ENCODE measurements at places on chromosomes 5 and 9. TPM values are rescaled to one million over a fixed set of nuclear protein-coding genes. Genes with fewer than 3 reads are reported as not detected.
A peak's percentile ranks its signal among the peaks of the same experiment; 100 is the strongest.

ENTREP1 gene
- 12.5 TPM for total RNA-seq

YTHDC2 gene
- 31.4 TPM for total RNA-seq

PCDHB11 gene
- 2.2 TPM for total RNA-seq

TIMD4 gene
- total RNA-seq, result not detected

- H3K36me3 ChIP-seq, result no peaks in the 10 kb centered on the region
- H3K4me3 ChIP-seq, result no peak overlapping the region
- no peak overlapping the region for H3K27ac ChIP-seq
These were observed 26.4 kb downstream of the LURAP1L start for GRCh38 chr9:12801187-12801586.

DNA sequence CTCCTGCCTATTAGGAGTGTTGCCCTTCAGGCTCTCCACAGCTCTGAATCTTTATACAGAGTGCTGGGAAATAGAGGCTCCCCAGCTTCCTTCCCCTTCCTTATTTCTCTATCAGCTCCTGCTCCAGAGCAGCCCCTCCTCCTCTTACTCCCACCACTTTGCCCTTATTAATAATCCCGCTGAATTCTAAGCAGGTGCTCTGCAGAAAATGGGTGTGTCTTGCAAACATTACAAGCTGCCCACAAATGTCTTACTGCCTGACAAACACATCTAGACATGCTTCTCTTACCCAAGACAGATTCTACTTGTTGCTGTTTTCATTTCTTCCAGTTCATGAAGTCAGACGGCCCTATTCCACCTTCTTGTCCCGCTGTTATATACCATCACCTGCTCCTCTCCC, 6.4 kb downstream of the PHF24 start:
- H3K27ac ChIP-seq, result no peak overlapping the region
- H3K27me3 ChIP-seq, result no peaks in the 10 kb centered on the region
- no peaks in the 10 kb centered on the region for H3K4me1 ChIP-seq
- no peak for DNase-seq

- H3K4me3 ChIP-seq, result no peak overlapping the region
- no peaks in the 10 kb centered on the region for H3K4me1 ChIP-seq
- no peaks in the 10 kb centered on the region for H3K27me3 ChIP-seq
- H3K27ac ChIP-seq, result no peak overlapping the region
- no peak for DNase-seq
These were observed 46.3 kb upstream of the TDRD7 start for GRCh38 chr9:97365634-97366033.

PTGES2 gene
- 101 TPM for total RNA-seq

- H3K4me3 ChIP-seq, result no peak overlapping the region
- no peak for DNase-seq
- no peaks in the 10 kb centered on the region for H3K36me3 ChIP-seq
- H3K27me3 ChIP-seq, result no peaks in the 10 kb centered on the region
- no peak overlapping the region for H3K27ac ChIP-seq
These were observed 80.5 kb upstream of the HSPA9 start for GRCh38 chr5:138655530-138656190.

CDC20B gene
- total RNA-seq, result not detected

DNA sequence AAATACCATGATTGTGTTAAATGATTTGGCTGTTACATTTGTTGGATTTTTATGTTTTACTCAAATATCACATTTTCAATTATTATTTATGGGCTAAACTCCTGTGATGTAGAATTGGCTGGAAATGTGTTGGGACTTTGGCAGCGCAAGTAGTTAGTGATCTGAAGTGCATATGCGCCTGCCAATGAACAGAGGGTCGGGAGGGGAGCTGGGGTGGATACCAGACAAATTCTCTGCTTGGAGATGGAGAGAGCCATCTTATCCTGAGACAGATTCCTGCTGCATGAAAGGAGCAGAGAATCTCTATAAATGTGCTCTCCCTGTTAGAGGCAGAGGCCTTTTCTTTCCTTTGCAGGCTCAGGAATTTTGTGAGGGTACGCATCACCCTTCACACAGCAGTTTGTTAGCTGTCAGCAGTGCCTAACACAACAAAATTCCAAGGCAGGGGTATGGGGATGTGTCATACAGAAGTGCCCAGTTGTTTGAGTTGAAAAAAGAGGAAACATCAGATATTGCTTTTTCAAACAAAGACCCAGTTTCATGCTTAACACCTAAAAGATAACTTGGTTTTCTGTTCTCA, 489.1 kb downstream of the CSNK1G3 start:
- DNase-seq, result no peak
- no peaks in the 10 kb centered on the region for H3K36me3 ChIP-seq
- peaks cover 14% of the 10 kb centered on the region for H3K4me1 ChIP-seq
- no peak overlapping the region for H3K27ac ChIP-seq

DNA sequence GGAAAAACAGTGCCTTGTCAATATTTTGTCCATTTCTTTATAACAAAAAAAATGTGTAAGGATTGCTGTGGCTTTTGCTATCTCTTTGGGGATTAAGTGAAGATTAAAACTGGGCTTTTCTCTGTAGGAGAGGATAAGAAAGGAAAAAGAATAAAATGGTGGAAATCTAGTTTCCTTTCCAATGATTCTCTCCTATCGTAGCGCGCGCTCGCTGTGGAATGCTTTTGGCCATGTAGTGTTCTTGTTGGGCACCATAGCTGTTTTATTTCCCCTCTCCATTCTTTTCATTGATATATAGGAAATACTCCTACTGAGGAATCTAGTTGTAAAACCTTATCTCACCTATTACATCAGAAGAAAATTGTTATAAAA, 1.5 kb downstream of the STXBP1 start:
- no peaks in the 10 kb centered on the region for H3K27me3 ChIP-seq
- no peaks in the 10 kb centered on the region for H3K36me3 ChIP-seq
- peak overlapping the region; percentile 99 for H3K4me3 ChIP-seq
- peak overlapping the region; percentile 98 for H3K27ac ChIP-seq
- no peak for DNase-seq

DNA sequence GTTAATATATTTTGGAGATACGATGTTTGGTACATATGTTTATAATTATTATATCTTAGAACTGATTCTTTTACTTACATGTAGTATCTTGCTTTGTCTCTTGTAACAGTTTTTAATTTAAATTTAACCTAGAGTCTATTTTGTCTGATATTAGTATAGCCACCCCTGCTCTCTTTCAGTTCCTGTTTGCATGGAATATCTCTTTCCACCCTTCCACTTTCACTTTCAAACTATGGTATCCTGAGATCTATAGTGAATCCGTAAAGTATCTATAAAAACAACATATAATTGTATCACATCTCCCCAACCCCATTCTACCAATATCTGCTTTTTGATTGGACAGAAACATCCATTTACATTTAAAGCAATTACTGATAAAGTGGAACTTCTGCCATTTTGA, 7.2 kb downstream of the IRGM start:
- no peaks in the 10 kb centered on the region for H3K4me1 ChIP-seq
- H3K27ac ChIP-seq, result no peak overlapping the region
- DNase-seq, result no peak
- no peak overlapping the region for H3K4me3 ChIP-seq
- H3K27me3 ChIP-seq, result no peaks in the 10 kb centered on the region

OBP2B gene
- not detected for total RNA-seq

TRPM3 gene
- 0.25 TPM for total RNA-seq

- peak overlapping the region; percentile 48 for H3K27ac ChIP-seq
- no peak for DNase-seq
- no peak overlapping the region for H3K4me3 ChIP-seq
- H3K36me3 ChIP-seq, result no peaks in the 10 kb centered on the region
These were observed 144.9 kb downstream of the CDK5RAP2 start for GRCh38 chr9:120435091-120435490.

GRCh38 chr5:178121391-178122276, 8.3 kb downstream of the N4BP3 start:
- H3K4me3 ChIP-seq, result peak overlapping the region; percentile 24
- no peak for DNase-seq
- peaks cover 35% of the 10 kb centered on the region for H3K4me1 ChIP-seq
- H3K27me3 ChIP-seq, result no peaks in the 10 kb centered on the region
- no peak overlapping the region for H3K27ac ChIP-seq
- no peaks in the 10 kb centered on the region for H3K36me3 ChIP-seq

- H3K4me1 ChIP-seq, result no peaks in the 10 kb centered on the region
- H3K36me3 ChIP-seq, result no peaks in the 10 kb centered on the region
- H3K27ac ChIP-seq, result no peak overlapping the region
- no peak overlapping the region for H3K4me3 ChIP-seq
- H3K27me3 ChIP-seq, result no peaks in the 10 kb centered on the region
- DNase-seq, result no peak
These were observed 6.7 kb downstream of the SPZ1 start for GRCh38 chr5:80326468-80326867.

DNA sequence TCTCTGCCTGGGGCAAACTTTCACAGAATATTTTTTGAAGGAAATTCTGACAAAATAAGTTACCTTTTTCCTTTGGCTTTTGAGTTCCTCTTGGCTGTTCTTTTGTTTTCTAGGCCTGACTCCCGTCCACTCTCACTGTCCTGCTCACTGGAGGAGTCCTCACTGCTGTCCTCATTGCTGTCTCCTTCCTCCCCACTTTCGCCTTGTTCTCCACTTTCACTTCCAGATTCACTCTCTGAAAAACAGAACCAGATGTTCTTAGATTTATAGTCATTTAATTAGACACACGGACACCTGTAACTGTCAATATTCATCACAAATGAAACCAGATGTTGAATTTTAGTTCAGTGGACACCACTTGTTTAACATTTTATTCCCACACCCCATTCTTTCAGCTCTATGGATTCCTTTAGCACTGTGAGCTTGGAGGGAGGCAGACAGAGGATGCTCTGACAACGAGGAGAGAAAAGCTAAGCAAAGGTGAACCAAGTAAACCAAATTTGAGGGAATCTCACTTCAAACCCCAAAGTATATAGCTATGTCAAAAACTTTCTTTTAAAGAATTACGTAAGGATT, 180.7 kb downstream of the AP3B1 start:
- H3K4me3 ChIP-seq, result no peak overlapping the region
- H3K27me3 ChIP-seq, result no peaks in the 10 kb centered on the region
- H3K36me3 ChIP-seq, result no peaks in the 10 kb centered on the region
- no peak for DNase-seq
- no peaks in the 10 kb centered on the region for H3K4me1 ChIP-seq

UNC5A gene
- not detected for total RNA-seq

KIF4B gene
- not detected for total RNA-seq

- H3K36me3 ChIP-seq, result no peaks in the 10 kb centered on the region
- peak overlapping the region; percentile 83 for H3K4me3 ChIP-seq
- no peak for DNase-seq
- no peaks in the 10 kb centered on the region for H3K27me3 ChIP-seq
These were observed 556 bp downstream of the MTREX start for GRCh38 chr5:55308254-55308836.

- peaks cover 8% of the 10 kb centered on the region for H3K36me3 ChIP-seq
- no peak overlapping the region for H3K27ac ChIP-seq
- H3K4me3 ChIP-seq, result no peak overlapping the region
- H3K4me1 ChIP-seq, result no peaks in the 10 kb centered on the region
- no peaks in the 10 kb centered on the region for H3K27me3 ChIP-seq
- DNase-seq, result no peak
These were observed 10.9 kb downstream of the CNTRL start for GRCh38 chr9:121085661-121086060.

GRCh38 chr5:96601715-96602244, 60.4 kb upstream of the CAST start:
- no peaks in the 10 kb centered on the region for H3K4me1 ChIP-seq
- H3K27me3 ChIP-seq, result no peaks in the 10 kb centered on the region
- H3K4me3 ChIP-seq, result no peak overlapping the region
- H3K27ac ChIP-seq, result no peak overlapping the region
- DNase-seq, result no peak
- H3K36me3 ChIP-seq, result no peaks in the 10 kb centered on the region

SLC4A9 gene
- total RNA-seq, result 0.25 TPM

SLC6A18 gene
- not detected for total RNA-seq

- peaks cover 5% of the 10 kb centered on the region for H3K4me1 ChIP-seq
- no peak overlapping the region for H3K4me3 ChIP-seq
- H3K27ac ChIP-seq, result no peak overlapping the region
These were observed 31.3 kb downstream of the ISL1 start for GRCh38 chr5:51414516-51414915.

DNA sequence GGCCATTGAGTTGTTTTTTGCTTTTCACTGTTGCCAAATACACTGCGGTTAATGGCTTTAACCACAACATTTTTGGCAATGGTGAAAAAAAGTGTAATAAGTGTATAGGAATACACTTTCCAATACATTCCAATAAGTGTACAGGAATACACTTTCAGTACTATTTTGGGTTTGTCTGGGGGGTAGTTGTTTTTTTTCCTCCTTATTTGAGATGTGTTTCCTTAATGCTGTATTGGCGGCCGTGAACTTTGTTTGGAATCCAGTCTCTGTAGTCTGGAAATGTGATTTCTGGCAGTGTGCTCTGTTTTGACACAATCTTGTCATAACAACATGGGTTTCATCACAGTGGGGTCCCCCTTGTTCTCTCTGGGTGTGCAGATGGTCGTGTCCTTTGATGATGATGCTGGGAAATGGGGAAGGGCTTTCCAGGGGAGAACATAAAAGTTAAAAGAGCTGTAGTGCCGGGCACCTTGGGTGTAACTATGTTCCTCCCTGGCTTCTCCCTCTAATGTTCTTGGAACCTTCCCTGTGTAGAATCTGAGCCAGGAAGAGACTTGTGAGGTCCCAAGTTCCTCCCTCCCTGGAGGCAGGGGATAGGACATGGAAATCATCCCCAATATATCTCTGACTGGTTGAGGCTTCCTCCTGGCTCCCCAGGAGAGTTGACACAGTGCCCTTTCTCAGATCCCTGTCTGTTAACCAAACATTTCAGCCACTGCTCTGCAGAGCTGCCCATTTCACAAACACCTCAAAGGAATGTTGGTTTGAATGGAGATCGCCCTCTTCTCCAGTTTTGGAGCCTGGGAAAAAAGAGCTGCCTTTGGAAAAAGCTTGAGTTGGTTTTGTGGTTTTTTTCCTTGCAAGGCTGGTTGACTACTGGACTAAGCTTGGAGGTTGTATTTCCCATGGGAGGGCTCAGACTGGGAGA, 44.8 kb downstream of the RCL1 start:
- no peaks in the 10 kb centered on the region for H3K36me3 ChIP-seq
- no peak overlapping the region for H3K27ac ChIP-seq
- H3K4me1 ChIP-seq, result no peaks in the 10 kb centered on the region
- H3K4me3 ChIP-seq, result no peak overlapping the region

DNA sequence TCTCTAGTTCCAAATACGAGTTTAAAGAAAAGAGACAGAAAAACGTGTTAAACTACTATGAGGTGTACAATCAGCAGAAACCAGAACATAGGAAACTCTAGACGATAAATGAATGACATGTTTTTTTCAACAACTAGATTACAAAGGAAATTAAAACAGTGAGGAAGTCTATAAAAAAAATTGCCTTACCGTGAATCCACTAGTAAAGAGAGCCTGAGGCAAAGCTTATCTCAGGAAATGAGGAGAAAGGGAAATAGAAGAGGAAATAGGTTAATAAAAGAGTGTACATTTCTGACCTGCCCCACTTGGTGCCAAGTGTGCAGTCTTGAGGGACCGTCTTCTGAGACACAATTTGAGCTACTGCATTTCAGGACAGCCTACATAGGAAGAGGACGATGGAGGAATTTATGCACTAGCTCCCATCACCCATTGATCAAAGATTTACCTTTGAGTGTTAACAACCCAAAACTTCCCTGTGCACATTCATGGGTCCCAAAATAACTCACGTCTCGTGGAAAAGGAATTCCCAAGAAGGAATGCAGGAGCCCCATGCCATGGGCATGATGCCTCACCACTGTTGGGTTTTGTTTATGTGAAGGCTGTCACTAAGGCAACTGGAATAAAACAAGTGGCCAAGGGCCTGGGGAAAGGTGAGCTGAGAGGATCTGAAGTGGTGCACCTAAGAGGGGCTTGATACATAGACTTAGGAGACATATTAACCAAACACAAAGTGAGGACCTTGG, 53.6 kb upstream of the SLC1A3 start:
- no peaks in the 10 kb centered on the region for H3K4me1 ChIP-seq
- H3K27me3 ChIP-seq, result no peaks in the 10 kb centered on the region
- no peak for DNase-seq
- H3K36me3 ChIP-seq, result no peaks in the 10 kb centered on the region
- no peak overlapping the region for H3K4me3 ChIP-seq
- H3K27ac ChIP-seq, result no peak overlapping the region

SPINK4 gene
- not detected for total RNA-seq
